ENCODE measurements at places on chromosomes 6 and 20. TPM values are rescaled to one million over a fixed set of nuclear protein-coding genes. Genes with fewer than 3 reads are reported as not detected.

MYL9 gene
- 27.1 TPM for total RNA-seq

C20orf144 gene
- 0.11 TPM for total RNA-seq

CALHM6 gene
- total RNA-seq = not detected

CDH26 gene
- 0.05 TPM for total RNA-seq

HUS1B gene
- total RNA-seq = 0.17 TPM

FYN gene
- total RNA-seq = 4.6 TPM

MYH7B gene
- 0.09 TPM for total RNA-seq

LGSN gene
- 2.4 TPM for total RNA-seq

VARS2 gene
- total RNA-seq = 15.9 TPM

GPX5 gene
- total RNA-seq = not detected

HLA-DPA1 gene
- total RNA-seq = not detected

PDE7B gene
- total RNA-seq = 0.61 TPM

PRDM1 gene
- total RNA-seq = 5.5 TPM

KIF25 gene
- not detected for total RNA-seq

SOX18 gene
- total RNA-seq = 2.9 TPM

ATP9A gene
- 15.7 TPM for total RNA-seq

SLC17A9 gene
- total RNA-seq = 0.03 TPM

EYA2 gene
- total RNA-seq = 2.0 TPM

TREM1 gene
- 0.33 TPM for total RNA-seq

ARHGAP40 gene
- total RNA-seq = not detected

OXT gene
- not detected for total RNA-seq

CAP2 gene
- 10.2 TPM for total RNA-seq

COL21A1 gene
- total RNA-seq = 0.84 TPM

TUBB2B gene
- total RNA-seq = 15.8 TPM

SLC23A2 gene
- total RNA-seq = 12.5 TPM

LY6G6D gene
- total RNA-seq = not detected

LAMA2 gene
- total RNA-seq = 0.70 TPM

PREP gene
- total RNA-seq = 34.3 TPM

RPS18 gene
- total RNA-seq = 2,625 TPM

SLC17A1 gene
- total RNA-seq = not detected

HSPA1A gene
- 234 TPM for total RNA-seq

NTSR1 gene
- 0.05 TPM for total RNA-seq

SULF2 gene
- 22.1 TPM for total RNA-seq

WFDC2 gene
- total RNA-seq = 0.15 TPM

KIAA0408 gene
- 5.4 TPM for total RNA-seq

HLA-DOA gene
- not detected for total RNA-seq

KIF3B gene
- 26.5 TPM for total RNA-seq

TSBP1 gene
- total RNA-seq = not detected

GJA10 gene
- not detected for total RNA-seq

DYNLT2 gene
- total RNA-seq = 0.49 TPM

TMEM244 gene
- not detected for total RNA-seq

CLPSL1 gene
- not detected for total RNA-seq

SH3BGRL2 gene
- total RNA-seq = 0.32 TPM

FOXO3 gene
- total RNA-seq = 18.4 TPM

CCN2 gene
- 157 TPM for total RNA-seq

ATG5 gene
- 23.6 TPM for total RNA-seq

DCDC2 gene
- total RNA-seq = 1.9 TPM

TREML2 gene
- total RNA-seq = not detected

SSTR4 gene
- 0.86 TPM for total RNA-seq

RAB32 gene
- total RNA-seq = 39.5 TPM

ENPP3 gene
- total RNA-seq = not detected

GMPR gene
- 5.6 TPM for total RNA-seq

RBPJL gene
- total RNA-seq = not detected

FAM209B gene
- total RNA-seq = 0.33 TPM

KCNK5 gene
- total RNA-seq = 1.3 TPM

ADGRF4 gene
- total RNA-seq = 18.7 TPM

SLC17A4 gene
- total RNA-seq = not detected

SLC17A3 gene
- 1.2 TPM for total RNA-seq

All from A549 treated with AZD2906 at 1 μM for 4 hours (cell line).